Lung (tissue), 17 donors: ENCODE measurements at places on chromosomes 6 and 20. TPM values are rescaled to one million over a fixed set of nuclear protein-coding genes. Genes with fewer than 3 reads are reported as not detected.

DNA sequence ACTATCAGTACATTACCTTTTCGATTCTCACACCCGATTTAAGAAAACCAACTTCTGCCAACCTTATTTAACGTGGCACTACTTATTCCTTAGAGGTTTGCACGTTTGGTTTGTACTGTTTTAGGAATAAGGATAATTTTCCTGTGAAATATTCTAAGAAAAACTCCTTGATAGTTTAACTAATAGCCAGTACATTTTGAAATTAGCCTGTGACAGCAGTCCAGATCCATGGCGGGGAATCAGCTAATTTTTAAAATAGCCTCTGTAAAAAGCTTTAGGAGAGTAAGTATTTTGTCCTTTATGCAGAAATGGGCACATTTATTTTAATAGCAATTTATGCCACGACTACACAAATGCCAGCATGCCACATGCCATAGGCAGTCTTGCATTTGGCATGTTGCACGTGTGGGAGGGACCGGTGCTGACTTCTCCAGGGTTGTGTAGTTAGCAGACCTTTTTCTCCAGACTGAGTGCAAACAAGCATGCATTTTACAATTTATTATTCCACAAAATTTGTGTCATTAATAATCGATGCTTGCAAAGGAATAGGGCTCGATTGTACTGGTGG lies 6.2 kb downstream of the FOXC1 start:
- DNase-seq, result no peak
- no peak overlapping the region for H3K27ac ChIP-seq
- peaks cover 5% of the 10 kb centered on the region for H3K4me1 ChIP-seq
- H3K36me3 ChIP-seq, result no peaks in the 10 kb centered on the region

- peaks cover 14% of the 10 kb centered on the region for H3K4me1 ChIP-seq
- no peak overlapping the region for H3K4me3 ChIP-seq
- no peaks in the 10 kb centered on the region for H3K36me3 ChIP-seq
- no peaks in the 10 kb centered on the region for H3K27me3 ChIP-seq
- no peak for DNase-seq
Measured at GRCh38 chr6:11814819-11815218, 36.2 kb upstream of the ADTRP start.

Gene CST7
- total RNA-seq, result 4.7 TPM

Gene CARMIL1
- 38.3 TPM for total RNA-seq

DNA sequence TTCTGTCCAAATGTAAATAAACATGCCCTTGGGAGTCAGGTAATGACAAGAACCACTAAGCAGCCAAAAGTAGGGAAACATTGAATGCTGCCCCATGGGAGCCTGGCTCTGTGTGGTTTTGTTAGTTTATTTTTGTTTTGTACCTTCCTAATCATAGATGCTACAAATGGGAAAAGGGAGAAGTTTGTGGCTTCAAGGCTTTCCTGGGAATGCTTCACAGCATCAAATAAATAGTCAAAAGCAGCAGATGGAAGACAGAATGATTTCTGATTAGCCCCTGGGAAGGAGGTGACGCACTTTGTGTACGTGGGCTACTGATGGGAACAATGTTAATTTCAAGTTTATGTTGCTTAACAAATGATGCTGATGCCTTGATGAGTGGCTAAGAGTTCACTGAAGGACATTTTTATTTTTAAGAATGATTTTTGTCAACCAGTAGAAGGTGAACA lies 532.7 kb downstream of the BCKDHB start:
- H3K27me3 ChIP-seq, result no peaks in the 10 kb centered on the region
- peak overlapping the region; percentile 53 for H3K27ac ChIP-seq
- no peak overlapping the region for H3K4me3 ChIP-seq
- H3K36me3 ChIP-seq, result no peaks in the 10 kb centered on the region
- H3K4me1 ChIP-seq, result no peaks in the 10 kb centered on the region
- DNase-seq, result no peak
